Activated CD8-positive, alpha-beta memory T cell treated with anti-CD3 and anti-CD28 coated beads for 4 hours (primary cell): ENCODE measurements at places on chromosomes 4 and X.

- no peak for DNase-seq
These were observed 270.3 kb upstream of the CTSO start for GRCh38 chr4:156223985-156224384.

DNA sequence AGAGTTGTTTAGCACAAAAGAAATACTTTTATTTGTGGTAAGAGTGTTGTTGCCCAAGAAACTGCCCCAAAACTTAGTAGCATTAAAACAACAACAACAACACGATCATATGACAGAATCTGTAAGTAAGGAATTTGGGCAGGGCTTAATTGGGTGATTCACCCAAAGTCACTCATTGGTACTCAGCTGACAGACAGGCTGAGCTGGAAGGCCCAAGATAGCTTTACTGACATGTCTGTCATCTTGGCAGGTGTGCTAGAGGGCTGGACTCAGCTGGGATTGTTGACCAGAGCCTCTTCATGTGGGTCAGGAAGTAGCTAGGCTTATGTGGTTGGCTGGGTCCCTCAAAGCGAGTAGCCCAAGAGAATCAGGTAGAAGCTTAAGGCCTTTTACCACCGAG lies 52.3 kb downstream of the KIAA0232 start:
- no peak for DNase-seq

DNA sequence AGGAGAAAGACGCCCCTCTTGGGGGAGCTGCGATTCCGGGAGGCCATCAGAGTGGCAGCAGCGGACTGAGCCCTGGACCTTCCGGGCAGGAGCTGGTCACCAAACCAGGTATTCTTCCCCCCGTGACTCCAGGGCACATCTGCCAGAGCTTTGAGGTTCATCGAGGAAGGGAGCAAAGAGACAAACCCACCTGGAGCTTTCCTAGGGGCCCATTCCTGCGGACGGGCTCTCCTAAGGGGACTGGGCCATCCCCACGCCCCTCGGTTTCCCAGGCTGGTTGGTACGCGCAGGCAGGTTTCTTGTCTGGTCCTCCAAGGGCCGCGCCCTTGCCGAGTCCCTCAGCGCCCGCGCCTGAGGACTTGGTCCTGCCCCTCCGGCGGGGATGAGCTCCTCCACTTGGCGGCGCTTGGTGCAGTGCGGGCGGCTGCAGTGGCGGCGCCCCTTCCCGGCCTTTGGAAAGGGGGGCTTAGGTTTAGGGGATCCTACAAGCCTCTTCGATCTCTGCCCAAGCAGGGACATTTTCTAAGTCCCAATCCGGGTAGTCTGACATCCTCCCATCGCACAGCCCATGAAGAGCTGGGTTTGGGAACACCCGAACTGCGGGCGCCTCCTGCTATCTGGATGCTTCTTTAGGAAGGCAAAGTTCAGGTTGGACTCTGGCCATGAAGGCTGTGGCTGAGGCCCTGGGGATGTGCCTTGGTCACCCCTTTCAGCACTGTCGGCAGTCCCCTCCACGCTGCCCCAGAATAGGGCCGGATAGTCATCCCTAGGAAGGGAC lies 538 bp downstream of the STBD1 start:
- DNase-seq: no peak

- DNase-seq: no peak
These were observed 507.7 kb downstream of the ZIC3 start for GRCh38 chrX:138073626-138074025.

GRCh38 chr4:76061982-76062381 lies 12.5 kb upstream of the ART3 start:
- no peak for DNase-seq
